ENCODE measurements at places on chromosomes 4 and X. TPM values are rescaled to one million over a fixed set of nuclear protein-coding genes. Genes with fewer than 3 reads are reported as not detected.

Gene SERTM2
- total RNA-seq, result not detected

Gene CDKL2
- not detected for total RNA-seq

Gene C4orf54
- total RNA-seq, result not detected

Gene IL21
- not detected for total RNA-seq

Gene HGFAC
- 2.2 TPM for total RNA-seq

Gene RAI2
- 21.5 TPM for total RNA-seq

Gene TCEAL5
- total RNA-seq, result not detected

Gene SH3D19
- total RNA-seq, result 110 TPM

Gene AGTR2
- total RNA-seq, result not detected

Gene MAGEA3
- not detected for total RNA-seq

Gene BDH2
- 13.9 TPM for total RNA-seq

Gene CPE
- 199 TPM for total RNA-seq

Gene MGST2
- 34.4 TPM for total RNA-seq

Gene F8A3
- not detected for total RNA-seq

Gene PPP1R2C
- total RNA-seq, result not detected

Gene MYOZ2
- 3.5 TPM for total RNA-seq

Gene SSX2
- total RNA-seq, result not detected

Gene AVPR2
- total RNA-seq, result 4.8 TPM

Gene USP17L22
- total RNA-seq, result not detected

Gene FGF5
- not detected for total RNA-seq

Gene XK
- 0.53 TPM for total RNA-seq

Gene PRRG3
- total RNA-seq, result not detected

Gene FGFBP2
- not detected for total RNA-seq

Gene CXorf66
- not detected for total RNA-seq

Gene RUFY3
- total RNA-seq, result 11.7 TPM

Gene MAPK10
- 9.3 TPM for total RNA-seq

Gene GAGE13
- total RNA-seq, result not detected

Gene RAB33A
- 0.32 TPM for total RNA-seq

Gene MAGEA10
- not detected for total RNA-seq

Gene TMPRSS11B
- total RNA-seq, result not detected

Gene CYTL1
- total RNA-seq, result 0.85 TPM

Gene ZFYVE28
- 12.3 TPM for total RNA-seq

Gene MAGEA1
- total RNA-seq, result not detected

Gene FATE1
- total RNA-seq, result not detected

Gene SLC9A7
- 5.5 TPM for total RNA-seq

Gene OPN1MW
- not detected for total RNA-seq

Gene FAM120C
- total RNA-seq, result 1.6 TPM

Gene ZXDA
- total RNA-seq, result 6.4 TPM

Gene SPATA18
- total RNA-seq, result 0.32 TPM

Gene SFRP2
- total RNA-seq, result 56.2 TPM

Gene EMCN
- total RNA-seq, result 24.6 TPM

Gene HELT
- total RNA-seq, result not detected

Gene TMEM33
- total RNA-seq, result 65.1 TPM

Gene RASSF6
- total RNA-seq, result 1.4 TPM
